ENCODE measurements at places on chromosomes 16 and 17. TPM values are rescaled to one million over a fixed set of nuclear protein-coding genes. Genes with fewer than 3 reads are reported as not detected.
A peak's percentile ranks its signal among the peaks of the same experiment; 100 is the strongest.

GRCh38 chr17:19390951-19391350 is 4.0 kb upstream of the MFAP4 start:
- no peak overlapping the region for H3K4me3 ChIP-seq
- no peak for DNase-seq
- no peaks in the 10 kb centered on the region for H3K27me3 ChIP-seq
- H3K27ac ChIP-seq, result no peak overlapping the region

DNA sequence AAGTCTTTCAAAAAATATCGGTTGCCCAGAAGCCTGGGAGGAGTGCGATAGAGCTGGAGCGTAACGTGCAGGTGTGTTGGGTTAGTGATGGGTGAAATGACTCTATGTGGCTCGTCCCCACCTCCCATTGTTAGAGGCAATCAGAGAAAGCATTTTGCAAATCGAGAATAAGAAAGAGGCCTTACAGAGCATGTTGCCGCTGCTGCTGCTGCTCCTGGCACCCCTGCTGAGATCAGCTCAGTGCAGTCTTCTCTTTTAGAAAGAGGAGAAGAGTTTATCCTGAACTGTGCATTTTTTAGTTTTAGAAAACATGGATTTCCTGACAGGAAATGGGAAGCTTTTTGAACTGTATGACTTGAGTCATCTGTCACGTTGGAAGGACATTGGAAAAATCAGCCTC is 774.5 kb upstream of the RBFOX1 start:
- H3K27ac ChIP-seq, result no peak overlapping the region
- H3K36me3 ChIP-seq, result no peaks in the 10 kb centered on the region
- no peak overlapping the region for H3K4me3 ChIP-seq
- H3K4me1 ChIP-seq, result no peaks in the 10 kb centered on the region

- H3K36me3 ChIP-seq, result no peaks in the 10 kb centered on the region
- no peaks in the 10 kb centered on the region for H3K4me1 ChIP-seq
- H3K4me3 ChIP-seq, result no peak overlapping the region
- no peak for DNase-seq
- no peaks in the 10 kb centered on the region for H3K27me3 ChIP-seq
Observed at GRCh38 chr17:75920045-75920560, 15.4 kb upstream of the MRPL38 start.

DNA sequence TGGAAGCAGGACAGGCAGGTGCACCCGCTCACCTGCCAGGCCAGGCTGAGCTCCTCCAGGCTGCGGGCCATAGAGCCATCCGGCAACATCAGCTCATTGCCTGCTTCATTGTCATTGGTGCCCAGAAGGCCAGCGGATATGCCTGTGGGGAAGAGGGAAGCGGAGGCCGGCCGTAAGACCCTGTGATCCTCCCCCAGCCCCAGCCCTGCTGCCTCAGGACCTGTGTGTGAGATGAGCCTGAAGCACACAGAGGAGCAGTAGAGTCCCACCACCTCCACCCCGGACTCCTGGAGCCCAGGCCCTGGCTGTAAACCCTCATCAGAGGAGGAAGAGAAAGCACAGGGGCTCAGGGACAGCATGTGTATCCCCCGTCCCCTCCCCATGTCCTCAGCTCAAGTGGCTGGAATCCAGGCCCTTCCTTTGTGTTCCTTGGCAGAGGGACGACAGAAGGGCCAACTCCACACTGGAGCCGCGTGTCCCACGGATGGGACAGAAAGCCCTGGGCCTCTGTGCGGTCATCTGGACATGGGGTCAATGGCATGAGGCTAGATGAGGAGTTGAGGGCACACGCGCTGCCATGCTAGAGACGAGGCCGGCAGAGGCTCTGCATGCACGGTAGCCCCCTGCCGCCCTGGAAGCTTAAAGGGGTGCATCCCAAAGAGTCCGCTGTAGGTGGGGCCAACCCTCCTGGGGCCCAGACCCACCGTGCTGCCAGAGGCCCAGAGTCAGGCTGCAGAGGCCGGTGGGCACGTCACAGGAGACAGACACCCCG is 39.1 kb downstream of the RMI2 start:
- H3K27me3 ChIP-seq, result no peaks in the 10 kb centered on the region
- no peaks in the 10 kb centered on the region for H3K4me1 ChIP-seq
- H3K27ac ChIP-seq, result no peak overlapping the region
- no peak overlapping the region for H3K4me3 ChIP-seq

- H3K36me3 ChIP-seq, result no peaks in the 10 kb centered on the region
- no peak for DNase-seq
- H3K27me3 ChIP-seq, result peaks cover 86% of the 10 kb centered on the region
- no peak overlapping the region for H3K4me3 ChIP-seq
- no peak overlapping the region for H3K27ac ChIP-seq
Observed at GRCh38 chr16:86281421-86281820, 228.9 kb upstream of the FOXF1 start.

DNA sequence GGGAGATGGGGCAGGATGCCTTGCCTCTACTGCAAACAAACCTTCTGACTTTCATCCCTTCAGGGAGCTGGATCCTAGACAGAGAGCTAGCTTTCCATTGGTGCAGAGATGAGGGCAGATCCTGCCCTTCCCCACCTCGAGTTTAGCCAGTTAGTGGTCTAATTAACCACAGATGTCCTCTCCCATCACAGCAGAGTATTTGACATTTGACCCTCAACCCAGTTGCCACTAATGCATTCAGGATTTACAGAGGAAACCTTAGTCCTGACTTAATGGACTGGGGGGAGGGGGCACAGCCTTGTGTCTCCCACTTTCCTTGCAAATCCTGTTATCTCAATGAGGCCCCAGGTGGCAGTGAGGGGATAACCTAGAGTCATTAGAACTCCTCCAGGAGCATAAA is 10.2 kb downstream of the PIP4K2B start:
- peaks cover 12% of the 10 kb centered on the region for H3K36me3 ChIP-seq
- H3K4me1 ChIP-seq, result peaks cover 20% of the 10 kb centered on the region
- H3K27me3 ChIP-seq, result no peaks in the 10 kb centered on the region
- DNase-seq, result no peak

DNA sequence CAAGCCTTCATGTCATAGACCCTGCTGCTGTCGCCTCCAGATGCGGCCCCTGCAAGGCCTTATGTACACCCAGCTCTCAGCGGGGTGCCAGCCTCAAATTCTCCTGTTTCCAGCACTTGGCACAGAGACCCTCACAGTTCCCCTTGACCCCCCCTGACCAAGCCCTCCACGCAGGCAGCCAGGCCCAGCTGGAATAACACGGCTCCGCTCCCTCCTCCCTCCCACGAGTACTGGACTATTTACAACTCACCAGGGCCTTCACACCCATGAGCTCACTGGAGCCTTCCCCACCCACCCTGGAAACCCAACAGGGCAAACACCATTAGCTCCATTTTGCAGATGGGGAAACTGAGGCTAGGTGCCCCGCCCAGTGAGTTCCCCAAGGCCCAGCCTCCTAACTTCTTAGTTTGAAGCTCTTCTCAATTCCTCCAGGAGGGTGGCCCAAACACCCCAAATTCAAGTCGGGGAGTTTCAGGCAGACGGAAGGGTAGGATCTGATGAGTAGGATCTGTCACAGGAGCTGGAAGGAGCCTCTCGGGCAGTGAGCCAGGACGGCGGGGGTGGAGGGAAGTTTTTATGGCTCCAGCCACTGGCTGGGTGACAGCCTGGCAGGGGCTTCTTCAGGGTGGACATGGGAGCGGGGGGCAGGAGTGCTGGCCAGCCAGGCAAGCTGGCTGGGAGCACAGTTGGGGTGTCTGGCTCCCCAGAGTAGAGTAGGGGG is 17.5 kb upstream of the DLX4 start:
- H3K27ac ChIP-seq, result no peak overlapping the region
- H3K4me1 ChIP-seq, result no peaks in the 10 kb centered on the region
- H3K36me3 ChIP-seq, result no peaks in the 10 kb centered on the region
- peaks cover 3% of the 10 kb centered on the region for H3K27me3 ChIP-seq
- no peak overlapping the region for H3K4me3 ChIP-seq

- H3K4me3 ChIP-seq, result no peak overlapping the region
- no peaks in the 10 kb centered on the region for H3K36me3 ChIP-seq
- DNase-seq, result no peak
Observed at GRCh38 chr17:9240659-9241370, 219.5 kb downstream of the NTN1 start.

DNA sequence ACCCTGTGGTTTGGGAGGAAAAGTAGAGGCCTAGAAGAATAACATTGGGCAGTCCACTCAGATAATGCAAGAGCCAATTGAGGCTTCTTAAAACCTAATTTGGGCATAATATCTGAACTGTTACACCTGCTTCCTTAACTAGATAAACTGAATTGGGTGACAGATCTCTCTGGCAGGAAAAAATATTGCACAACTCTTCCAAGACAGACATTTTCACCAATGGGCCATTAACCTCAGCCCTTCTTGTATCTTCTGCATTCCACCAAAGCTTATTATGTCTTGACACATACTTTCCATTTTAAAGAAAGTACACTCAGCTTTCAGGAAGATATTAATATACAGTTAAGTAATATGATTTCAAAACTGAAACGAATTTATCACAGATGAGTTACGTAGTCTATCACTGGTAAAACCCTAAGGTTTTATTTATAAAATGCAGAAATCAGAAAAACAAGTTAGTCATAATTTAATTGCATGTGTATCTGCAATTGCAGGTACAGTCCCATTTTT is 79.9 kb upstream of the MON1B start:
- H3K36me3 ChIP-seq, result no peaks in the 10 kb centered on the region
- H3K4me1 ChIP-seq, result no peaks in the 10 kb centered on the region
- H3K27ac ChIP-seq, result no peak overlapping the region
- no peak overlapping the region for H3K4me3 ChIP-seq

- no peak overlapping the region for H3K4me3 ChIP-seq
- no peak overlapping the region for H3K27ac ChIP-seq
- no peak for DNase-seq
- no peaks in the 10 kb centered on the region for H3K36me3 ChIP-seq
Observed at GRCh38 chr16:77172951-77173350, 18.0 kb upstream of the MON1B start.

DNA sequence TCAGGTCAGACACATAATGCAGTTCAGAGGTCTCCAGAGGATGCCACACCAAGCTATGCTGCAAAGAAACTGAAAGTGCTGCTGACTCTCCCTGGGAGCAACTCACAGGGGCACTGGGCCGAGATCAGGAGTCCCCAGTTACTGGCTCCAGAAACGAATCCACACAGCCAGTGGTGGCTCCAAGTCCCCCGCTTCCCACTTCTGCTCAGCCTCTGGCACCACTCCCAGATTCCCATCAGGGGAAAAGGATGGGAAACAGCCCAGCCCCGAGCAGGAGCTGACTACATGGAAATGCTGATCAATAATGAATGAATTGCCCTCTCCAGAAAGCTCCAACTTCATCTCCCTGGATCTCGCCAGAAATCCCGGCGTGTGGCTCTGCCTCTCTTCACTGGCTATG is 62.3 kb upstream of the CDH5 start:
- no peak overlapping the region for H3K4me3 ChIP-seq
- H3K27me3 ChIP-seq, result peaks cover 14% of the 10 kb centered on the region
- no peak overlapping the region for H3K27ac ChIP-seq
- H3K4me1 ChIP-seq, result no peaks in the 10 kb centered on the region
- no peak for DNase-seq

DNA sequence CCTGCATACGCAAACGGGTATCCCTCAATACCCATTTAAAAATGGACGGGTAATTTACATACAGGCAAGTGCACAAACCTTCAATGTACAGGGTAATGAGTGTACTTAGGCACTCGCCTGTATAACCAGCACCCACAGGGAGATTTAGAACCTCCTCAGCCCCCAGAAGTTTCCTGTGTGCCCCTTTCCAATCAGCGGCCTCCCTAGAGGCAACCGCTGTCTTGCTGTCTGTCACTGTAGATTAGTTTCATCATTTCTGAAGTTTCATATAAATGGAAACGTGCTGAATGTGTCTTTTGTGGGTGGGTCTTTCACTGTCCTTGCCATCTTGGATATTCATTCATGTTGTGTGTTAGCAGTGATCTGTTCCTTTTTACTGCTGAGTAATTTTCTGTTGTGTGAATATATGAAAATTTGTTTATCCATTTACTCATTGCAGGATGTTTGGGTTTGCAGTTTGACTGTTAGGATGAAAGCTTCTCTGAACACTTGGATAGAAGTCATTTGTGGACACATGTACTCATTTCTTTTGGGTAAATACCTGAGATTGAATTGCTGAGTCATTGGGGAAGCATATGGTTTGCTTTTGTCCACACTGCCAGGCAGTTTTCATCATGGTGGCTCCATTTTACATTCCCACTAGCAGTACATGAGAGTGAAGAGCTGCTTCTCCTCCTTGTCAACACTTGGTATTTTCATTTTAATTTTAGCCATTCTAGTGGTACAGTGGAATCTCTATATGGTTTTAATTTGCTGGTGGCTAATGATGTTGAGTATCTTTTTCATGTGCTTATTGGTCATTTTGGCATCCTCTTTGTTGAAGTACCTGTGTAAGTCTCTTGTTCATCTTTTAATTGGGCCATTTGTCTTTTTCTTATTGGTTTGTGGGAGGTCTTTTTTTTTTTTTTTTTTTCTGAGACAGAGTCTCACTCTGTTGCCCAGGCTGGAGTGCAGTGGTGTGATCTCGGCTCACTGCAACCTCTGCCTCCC is 2.1 kb upstream of the ADCY7 start:
- H3K36me3 ChIP-seq, result no peaks in the 10 kb centered on the region
- peak overlapping the region; percentile 58 for H3K27ac ChIP-seq
- H3K4me1 ChIP-seq, result peaks cover 34% of the 10 kb centered on the region
- no peak overlapping the region for H3K4me3 ChIP-seq
- no peak for DNase-seq

DNA sequence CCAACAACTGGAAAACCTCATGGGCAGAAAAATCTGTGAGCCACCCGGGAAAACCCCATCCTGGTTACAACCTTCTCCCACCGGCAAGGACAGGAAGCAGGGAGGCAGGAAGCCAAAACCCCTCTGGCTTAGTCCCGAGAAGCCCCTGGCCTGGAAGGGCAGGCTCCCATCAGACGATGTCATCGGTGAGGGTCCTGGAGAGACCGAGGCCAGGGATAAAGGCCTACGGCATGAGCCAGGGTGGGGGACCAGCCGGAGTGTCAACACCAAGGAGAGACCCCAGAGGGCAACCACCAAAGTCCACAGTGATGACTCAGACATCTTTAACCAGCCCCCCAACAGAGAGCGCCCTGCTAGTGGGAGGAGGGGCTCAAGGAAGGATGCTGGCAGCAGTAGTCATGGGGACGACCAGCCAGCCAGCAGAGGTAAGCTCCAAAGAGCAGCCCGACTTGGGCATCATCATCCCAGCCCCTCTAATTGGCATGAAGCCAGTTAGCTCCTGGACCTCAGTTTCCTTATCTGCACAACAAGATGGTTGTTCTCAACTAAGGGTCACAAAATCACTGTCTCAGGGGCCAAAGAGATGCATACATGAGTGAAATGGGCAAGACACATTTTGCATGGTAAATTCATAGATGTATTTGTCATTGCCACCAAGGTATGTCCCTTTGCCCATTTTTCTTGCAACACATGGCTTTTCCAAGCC is 190.7 kb downstream of the KATNIP start:
- no peaks in the 10 kb centered on the region for H3K27me3 ChIP-seq
- no peaks in the 10 kb centered on the region for H3K36me3 ChIP-seq
- no peak overlapping the region for H3K4me3 ChIP-seq
- no peak overlapping the region for H3K27ac ChIP-seq

- peak overlapping the region; percentile 70 for H3K4me3 ChIP-seq
- no peaks in the 10 kb centered on the region for H3K27me3 ChIP-seq
- H3K36me3 ChIP-seq, result no peaks in the 10 kb centered on the region
- H3K27ac ChIP-seq, result peak overlapping the region; percentile 87
- peaks cover 22% of the 10 kb centered on the region for H3K4me1 ChIP-seq
Observed at GRCh38 chr17:64975318-64976087, 56.2 kb upstream of the LRRC37A3 start.

- H3K36me3 ChIP-seq, result no peaks in the 10 kb centered on the region
- H3K27ac ChIP-seq, result no peak overlapping the region
- H3K27me3 ChIP-seq, result no peaks in the 10 kb centered on the region
- H3K4me1 ChIP-seq, result peaks cover 12% of the 10 kb centered on the region
- DNase-seq, result no peak
Observed at GRCh38 chr17:79818026-79818758, 21.0 kb downstream of the CBX4 start.

Gene CD300LB
- total RNA-seq, result not detected

Gene GP1BA
- total RNA-seq, result not detected

Gene CFAP119
- 19.9 TPM for total RNA-seq

Gene EFCAB5
- total RNA-seq, result 1.4 TPM

Gene EMP2
- 137 TPM for total RNA-seq

All from PC-9 (cell line).